ENCODE measurements at places on chromosomes 4 and X. TPM values are rescaled to one million over a fixed set of nuclear protein-coding genes. Genes with fewer than 3 reads are reported as not detected.

The HS6ST2 gene
- not detected for total RNA-seq

DNA sequence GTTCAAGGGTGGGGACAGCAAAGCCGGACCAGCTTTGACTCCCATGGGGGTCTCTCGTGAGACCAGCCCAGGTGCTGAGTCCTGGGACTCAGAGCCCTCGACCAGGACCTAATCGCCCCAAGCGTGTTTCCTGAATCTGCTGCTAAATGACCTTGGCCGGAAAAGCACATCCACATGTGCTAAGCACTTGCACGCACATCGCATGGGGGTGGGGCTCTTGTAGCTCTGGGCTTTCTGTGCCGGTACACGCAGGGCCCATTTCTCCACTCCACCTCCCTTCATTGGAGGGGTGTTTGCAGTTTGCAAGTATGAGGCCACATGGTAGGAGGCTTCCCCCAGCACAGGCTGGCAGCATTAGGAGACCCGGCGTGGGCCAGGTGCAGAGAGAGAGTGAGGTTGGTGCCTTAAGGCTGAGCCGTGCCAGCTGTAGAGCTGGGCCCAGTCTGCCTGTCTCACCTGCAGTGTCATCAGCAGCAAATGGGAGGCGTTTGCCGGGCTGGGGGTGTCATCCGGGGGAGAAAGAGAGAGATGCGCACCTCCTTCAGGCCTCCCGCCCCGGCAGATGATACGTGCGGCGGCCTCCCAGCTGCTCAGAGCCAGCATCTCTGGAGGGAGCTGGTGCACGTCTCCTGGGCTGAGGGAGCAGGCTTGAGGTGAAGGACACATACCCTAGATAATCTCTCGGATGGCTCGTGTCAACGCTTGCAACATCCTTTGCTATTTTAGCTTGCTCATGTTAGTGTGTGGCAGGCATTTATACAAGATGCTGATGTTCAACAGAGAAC, 45.2 kb upstream of the CLCN4 start:
- no peak for DNase-seq

DNA sequence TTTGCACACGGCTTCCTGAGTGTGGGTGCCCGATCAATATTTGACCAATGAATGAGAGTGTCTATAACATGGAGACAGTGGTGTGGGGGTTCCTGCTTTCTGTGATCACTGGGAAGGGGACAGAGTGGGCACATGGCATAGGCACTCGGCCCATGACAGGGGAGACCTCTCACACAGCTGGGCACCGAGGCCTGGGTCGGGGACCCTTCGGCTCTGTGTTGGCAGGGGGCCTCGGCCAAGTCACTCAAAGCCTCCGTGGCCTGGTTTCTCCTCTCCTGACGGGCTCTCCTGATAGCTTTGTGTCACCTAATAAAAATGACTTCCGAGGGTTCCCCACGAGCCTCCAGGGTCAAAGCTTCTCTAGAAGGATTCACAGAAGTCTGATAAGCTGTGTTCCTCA, 43.9 kb upstream of the PSAPL1 start:
- DNase-seq: no peak

The SUPT20HL2 gene
- total RNA-seq: not detected

DNA sequence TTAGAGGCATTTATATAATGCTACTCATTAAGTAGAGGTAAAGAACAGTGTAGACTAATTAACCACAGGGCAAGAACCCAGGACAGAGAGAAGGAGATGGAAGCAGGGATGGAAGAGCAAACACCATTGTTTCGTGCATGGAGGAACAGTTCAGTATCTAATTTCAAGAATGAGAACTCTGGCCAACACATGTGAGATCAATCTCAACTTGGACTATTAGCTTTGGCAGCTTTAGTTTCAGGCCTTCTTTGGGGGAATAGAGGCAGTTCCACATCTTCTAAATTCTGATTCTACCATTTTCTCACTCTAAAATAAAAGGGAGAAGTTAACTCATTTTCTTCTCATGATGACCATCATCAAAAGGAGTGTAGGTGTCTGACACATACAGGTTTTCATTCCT, 207.0 kb downstream of the LDB2 start:
- DNase-seq: no peak

The SMIM10L2A gene
- 0.29 TPM for total RNA-seq

GRCh38 chr4:118351851-118352827, 664 bp downstream of the PRSS12 start:
- no peak for DNase-seq

DNA sequence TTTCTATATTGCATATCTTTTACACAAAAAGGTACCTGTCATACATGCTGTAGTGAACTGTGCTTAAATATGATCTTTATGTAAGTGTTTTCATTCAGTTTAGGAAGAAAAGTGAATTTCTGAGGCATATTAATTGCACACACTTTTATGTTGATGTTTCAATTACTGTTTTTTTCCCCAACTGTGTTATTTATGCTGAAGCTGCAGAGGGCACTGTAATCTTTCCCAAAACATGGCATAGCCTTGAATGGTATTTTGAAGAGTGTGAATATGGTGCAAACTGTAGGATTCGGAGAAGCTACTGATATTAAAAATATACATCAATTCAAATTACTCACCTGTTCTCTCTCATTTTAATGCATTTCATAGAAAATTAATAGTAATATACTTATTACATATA, 6.0 kb upstream of the CENPE start:
- DNase-seq: peak; percentile 5

DNA sequence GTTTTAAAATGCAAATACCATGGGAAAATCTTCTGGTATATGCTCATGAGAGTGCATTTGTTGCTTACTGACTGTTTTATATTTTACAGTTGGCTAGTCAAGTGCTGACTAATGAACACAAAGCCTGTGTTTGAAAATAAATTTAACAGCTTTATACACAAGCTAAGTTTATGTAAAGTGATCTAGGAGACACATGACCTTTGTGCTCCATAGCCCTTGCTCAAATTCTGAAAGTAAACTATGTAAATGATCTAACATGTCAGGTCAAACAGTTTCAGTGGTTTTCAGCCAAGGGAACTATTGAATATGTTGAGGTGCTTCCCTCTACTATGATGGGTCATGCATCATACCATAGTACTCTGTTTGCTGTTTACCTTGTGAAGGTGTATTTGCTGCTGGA, 36.7 kb downstream of the DIAPH2 start:
- DNase-seq: no peak

- peak; percentile 35 for DNase-seq
Observed at GRCh38 chrX:34238896-34239295, 106.8 kb upstream of the FAM47A start.

The NAA11 gene
- not detected for total RNA-seq

The TMEM271 gene
- not detected for total RNA-seq

DNA sequence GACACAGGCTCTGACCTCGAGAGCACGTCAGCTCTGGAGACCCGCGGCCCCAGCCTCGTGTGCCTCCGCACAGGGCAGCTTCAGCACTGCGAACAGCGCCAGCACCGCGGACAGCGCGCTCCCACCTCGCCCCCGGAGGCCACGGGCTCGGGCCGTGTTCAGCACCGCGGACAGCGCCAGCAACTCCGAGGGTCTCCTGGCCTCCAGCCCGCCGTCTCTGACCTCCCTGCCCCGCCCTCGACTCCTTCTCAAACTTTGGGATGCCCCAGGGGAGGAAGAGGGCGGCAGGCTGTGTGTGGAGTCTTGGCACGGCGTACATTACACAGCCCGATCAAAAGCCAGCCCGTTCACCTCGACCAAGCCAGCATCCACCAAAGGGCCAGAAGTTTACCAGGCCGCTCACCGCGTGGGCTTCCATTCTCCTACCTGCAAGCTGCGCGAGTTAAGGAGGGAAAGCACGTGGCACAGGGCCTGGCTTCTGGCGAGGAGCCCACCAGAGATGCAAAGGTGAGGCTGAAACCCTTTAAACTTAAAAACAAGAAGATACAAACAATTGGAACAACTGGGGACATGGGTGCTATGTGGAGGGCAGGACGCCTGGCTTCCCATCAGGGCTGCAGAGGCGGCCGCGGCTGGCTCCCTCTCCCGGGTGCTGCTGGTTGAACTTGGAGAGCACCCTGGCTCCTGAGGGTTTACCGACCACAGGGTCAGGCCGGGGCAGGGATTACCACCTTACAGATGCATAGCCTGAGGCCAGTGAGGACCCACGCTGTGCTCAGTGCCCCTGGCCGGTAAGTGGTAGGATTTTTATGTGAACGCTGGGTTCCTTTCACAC, 4.5 kb upstream of the NKX1-1 start:
- peak; percentile 11 for DNase-seq

DNA sequence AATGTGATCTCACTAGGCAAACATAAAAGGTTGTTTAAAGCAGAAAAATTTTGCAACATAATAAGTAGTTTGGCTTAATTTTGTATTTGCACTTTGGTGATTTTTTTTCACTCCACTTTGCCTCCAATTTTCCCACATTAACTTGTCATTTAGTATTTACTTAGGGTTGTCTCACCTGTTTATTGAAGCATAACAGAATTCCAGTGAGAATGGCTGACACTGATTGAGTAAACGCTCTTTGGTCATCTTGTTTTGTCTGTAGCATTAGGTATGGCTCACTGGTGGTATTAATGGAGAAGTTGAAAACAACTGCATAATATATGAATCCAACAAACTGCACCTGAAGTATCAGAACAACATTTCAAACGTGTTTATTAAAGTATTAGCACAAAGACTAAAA, 799.5 kb upstream of the ADGRL3 start:
- DNase-seq: no peak

DNA sequence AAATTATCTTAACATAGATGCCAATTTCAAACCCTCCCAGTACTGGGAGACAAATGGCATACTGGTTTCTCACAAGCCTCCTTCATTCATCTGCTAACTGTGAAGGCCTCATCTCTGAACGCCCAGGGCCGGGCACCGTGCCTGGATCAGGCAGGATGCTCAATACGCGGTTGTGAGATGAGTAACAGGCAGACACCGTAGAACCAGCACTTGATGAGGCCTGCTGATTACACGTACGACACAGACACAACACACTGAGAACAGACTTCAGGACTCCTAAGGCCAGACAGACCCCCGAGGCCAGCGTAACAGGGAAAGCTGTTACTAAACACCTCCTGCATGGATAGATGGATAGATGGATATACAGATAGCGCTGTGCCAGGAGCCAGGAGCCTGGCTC, 154.6 kb downstream of the AFAP1 start:
- no peak for DNase-seq

The EMCN gene
- total RNA-seq: not detected

GRCh38 chr4:125676583-125676982, 361.8 kb downstream of the FAT4 start:
- no peak for DNase-seq

The MAGEA11 gene
- total RNA-seq: not detected

The P2RY4 gene
- not detected for total RNA-seq

The ODAM gene
- total RNA-seq: not detected

- DNase-seq: peak; percentile 49
Observed at GRCh38 chr4:128565565-128566186, 243.8 kb upstream of the JADE1 start.

The FAM9B gene
- total RNA-seq: not detected

DNA sequence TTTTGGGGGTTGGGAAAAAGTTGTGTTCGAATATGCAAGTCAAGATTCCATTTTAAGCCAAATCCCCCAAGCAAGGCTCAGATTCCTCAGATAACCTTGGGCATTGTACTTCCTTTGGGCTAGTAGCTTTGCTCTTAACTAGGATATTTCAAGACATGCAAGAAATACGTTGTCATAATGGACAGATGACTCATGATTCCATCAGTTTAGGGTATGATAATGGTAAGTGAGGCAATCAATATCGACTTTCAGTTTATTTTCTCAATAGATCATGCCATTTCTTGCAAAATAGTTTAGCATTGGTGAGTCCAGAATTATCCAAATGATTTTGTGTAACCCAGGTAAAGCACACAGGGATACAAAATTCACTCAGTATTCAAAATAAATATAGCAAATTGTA, 25.4 kb downstream of the CFAP299 start:
- DNase-seq: no peak

DNA sequence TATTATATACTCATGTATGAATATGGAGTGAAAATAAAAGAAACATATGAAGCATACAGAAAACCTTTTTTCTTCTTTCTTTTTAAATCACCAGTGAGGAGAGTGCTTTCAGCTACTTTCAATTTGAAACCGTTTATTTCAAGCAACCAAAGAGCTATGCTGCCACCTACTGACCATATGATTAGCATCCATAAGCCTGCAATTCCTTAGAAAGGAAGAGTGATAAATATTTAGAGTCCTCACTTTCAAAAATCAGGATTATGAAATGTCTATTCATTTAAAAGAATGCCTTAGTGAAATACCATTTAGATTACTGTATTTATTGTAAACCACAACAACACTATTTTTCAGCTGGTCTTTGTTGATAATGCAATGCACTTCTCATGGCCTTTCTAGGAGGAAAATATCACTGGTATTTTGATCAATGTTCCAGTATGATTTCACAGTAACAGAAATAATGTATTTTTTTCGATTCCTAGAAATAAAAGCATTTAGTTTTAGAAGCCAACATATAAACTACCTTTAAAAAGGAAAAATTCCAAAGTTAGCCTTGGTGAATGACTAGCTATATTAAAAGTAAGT, 667.6 kb downstream of the PCDH18 start:
- DNase-seq: peak; percentile 71

DNA sequence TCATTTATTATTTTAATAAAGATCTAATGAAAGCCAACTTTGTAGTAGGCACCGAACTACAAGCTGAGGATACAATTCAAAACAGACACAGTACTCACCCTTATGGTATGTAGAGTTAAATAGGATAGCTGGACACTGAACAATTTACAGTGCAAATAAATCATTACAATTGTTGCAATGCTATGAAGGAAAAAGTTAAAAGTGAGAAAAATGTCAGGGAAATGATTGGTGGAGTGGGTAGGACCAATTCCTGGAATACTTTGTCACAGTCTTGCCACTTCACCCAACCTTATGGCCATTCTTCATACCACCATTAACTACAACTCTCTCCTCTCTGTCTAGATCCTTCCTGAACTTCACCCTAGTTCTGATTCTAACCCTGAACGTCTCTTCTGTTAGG, 70.1 kb upstream of the CCSER1 start:
- DNase-seq: peak; percentile 55

GRCh38 chr4:11073621-11074051, 355.1 kb downstream of the HS3ST1 start:
- DNase-seq: no peak

DNA sequence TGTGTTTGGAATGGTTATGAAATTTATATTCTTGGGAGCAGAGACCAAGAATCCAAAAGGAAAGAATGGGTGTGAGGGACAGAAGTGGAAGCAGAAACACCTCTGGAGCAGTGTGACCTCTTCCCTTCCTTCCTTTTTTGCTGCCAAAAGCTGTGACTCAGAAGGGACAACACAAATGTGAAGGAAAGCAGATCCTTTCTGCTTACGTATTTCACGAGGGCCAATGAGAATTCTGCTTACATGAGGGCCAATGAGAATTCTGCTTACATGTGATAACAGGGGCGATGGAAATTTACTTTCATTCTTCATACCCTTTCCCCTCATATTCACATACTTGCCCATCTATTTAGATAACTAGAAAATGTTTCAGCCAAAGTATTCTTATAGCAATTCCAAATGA, 404.6 kb downstream of the PRDM5 start:
- DNase-seq: peak; percentile 90

- no peak for DNase-seq
Observed at GRCh38 chr4:94758141-94758699, 465 bp downstream of the BMPR1B start.

The VCX3B gene
- total RNA-seq: not detected

GRCh38 chr4:121654738-121655137, 42.0 kb downstream of the ANXA5 start:
- no peak for DNase-seq

The TMEM156 gene
- 0.19 TPM for total RNA-seq

All from A172 (cell line).